ENCODE measurements at places on chromosomes 5 and 9.

- no peak for DNase-seq
Observed at GRCh38 chr5:58452566-58453258, 7.2 kb downstream of the PLK2 start.

DNA sequence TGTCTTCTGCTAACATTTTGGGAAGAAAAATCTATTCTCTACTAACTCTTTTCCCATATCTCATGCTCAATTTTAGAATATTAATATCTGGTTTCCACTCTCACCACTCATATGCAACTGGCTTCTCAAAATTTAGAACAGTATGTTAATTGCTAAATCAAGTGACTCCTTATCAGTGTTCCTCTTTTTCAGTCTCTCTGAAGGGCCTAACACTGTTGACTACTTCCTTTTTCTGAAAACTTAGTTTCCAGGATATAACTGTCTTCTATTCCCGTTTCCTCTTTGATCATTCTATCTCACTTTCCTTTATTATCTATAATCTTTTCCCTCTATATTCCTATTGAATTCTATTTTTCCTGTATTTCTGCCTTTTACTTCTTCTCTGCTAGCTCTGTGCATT is 1717.2 kb upstream of the C9orf72 start:
- no peak for DNase-seq

GRCh38 chr5:21181609-21182125 is 1193.7 kb upstream of the CDH18 start:
- DNase-seq: no peak

DNA sequence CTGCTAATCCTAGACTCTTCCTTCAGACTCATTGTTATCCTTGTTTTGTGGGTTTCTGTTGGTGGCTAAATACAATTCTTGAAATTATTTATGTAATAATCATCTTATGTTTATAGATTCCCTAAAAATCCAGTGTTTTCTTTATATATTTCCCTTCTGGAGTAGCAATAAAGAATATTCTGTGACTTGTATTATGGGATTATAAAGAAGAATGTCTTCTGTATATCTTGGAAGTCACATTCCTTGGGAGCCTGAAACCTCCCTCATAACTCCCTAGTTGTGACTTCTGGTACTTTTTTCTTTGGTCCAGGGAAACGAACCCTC is 356.1 kb downstream of the TMEM167A start:
- no peak for DNase-seq

DNA sequence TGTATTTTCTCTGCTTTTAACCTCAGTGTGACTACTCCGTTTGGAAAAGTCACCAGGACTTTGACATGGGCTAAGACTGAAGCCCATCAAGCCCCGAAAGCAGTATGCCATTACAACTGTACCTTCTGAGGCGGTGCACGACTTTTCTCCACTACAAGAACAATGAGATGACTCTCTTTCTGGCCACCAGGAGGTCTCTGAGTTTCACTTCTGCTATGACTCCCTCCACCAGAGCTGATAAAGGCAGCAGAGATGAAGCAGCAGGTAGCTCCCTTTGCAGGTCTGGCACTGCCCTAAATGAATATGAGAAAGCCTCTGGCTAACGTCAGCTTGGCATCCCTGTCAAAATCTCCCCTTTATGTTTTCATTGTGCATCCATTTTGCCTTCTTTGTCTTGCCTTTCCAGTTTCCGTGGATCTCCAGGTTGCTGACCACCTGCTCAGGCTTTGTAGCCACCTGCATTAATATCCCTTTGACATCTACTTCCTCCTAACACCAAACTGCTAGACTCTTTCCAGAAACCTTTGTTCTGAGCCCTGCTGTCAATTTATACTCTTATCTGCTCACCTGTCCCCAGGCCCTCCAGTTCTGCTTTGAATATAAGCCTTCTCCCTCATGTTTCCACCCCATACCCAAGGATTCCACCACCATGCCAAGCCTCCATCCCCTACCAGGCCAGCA is 221.7 kb downstream of the ZNF608 start:
- no peak for DNase-seq

DNA sequence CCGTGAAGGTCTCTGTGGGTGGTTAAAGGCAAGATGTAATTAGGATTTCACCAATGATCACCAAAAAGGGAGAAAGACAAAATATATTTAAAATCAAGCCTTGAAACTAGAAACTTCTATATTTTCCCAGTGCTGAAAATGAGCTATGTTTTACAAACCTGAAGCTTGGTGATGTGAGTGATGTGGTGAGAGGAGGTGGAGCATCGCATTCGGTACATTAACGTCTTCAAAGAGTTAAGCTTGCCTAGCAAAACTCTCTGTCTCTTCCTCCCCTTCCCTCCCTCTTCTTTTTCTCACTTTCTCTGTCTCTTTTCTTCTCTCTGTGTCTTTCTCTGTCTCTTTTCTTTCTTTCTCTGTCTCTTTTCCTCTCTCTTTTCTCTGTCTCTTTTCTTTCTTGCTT is 347.3 kb upstream of the IRX2 start:
- no peak for DNase-seq

- DNase-seq: no peak
Observed at GRCh38 chr5:174101195-174101730, 55.8 kb downstream of the NSG2 start.

DNA sequence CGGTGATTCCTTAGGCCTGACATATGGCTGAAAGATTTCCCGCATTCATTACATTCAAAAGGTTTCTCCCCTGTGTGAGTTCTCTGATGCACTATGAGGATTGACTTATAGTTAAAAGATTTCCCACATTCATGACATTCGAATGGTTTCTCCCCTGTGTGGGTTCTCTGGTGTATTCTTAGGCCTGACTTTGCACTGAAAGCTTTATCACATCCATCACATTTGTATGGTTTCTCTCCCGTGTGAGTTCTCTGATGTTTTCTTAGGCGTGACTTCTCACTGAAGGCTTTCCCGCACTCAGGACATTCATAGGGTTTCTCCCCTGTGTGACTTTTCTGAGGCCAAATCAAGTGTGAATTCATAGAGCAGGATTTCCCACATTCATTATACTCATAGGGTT is 35.8 kb downstream of the ZNF782 start:
- DNase-seq: no peak

DNA sequence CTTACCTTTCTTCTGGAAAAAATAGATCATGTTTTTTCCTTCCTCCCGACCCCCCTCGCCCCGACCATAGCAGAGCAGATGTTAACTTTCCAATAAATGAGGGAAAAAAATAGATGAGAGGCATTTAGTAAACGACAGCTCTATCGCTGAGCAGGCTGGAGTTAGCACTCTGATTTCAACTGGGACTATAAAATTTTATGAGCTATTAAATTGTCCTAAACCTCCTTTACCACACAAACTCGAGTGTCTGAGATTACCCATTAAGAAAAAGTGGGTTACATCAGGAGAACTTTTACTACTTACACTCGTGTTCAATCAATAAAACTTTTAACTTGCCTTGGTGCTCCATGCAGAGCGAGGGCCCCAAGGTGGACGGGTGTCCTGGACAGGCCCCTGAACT is 59.8 kb upstream of the RNU6ATAC start:
- DNase-seq: no peak

DNA sequence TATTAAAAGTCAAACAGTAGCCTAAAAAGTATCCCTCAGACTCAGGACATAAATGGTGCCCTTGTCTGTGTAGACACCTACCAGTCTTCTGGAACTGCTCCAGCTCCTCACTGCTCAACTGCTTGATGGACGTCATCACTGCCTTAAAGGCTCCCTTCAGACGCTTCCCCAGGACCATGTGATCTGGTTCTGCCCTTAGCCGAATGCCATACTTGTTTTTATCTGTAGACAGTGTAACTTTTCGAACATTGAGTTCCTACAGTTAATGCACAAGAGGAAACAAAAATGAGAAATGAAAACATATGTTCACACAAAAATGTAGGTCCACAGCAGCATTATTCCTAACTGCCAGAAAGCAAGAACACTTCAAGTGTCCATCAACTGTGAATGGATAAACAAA is 46.2 kb downstream of the IARS1 start:
- no peak for DNase-seq

- DNase-seq: no peak
Observed at GRCh38 chr9:36840898-36841536, 193.1 kb downstream of the PAX5 start.

- DNase-seq: no peak
Observed at GRCh38 chr9:34374905-34375552, 1.7 kb downstream of the MYORG start.

- no peak for DNase-seq
Observed at GRCh38 chr5:163916376-163916775, 411.0 kb downstream of the MAT2B start.

- no peak for DNase-seq
Observed at GRCh38 chr9:114538241-114538640, 33.0 kb upstream of the WHRN start.

- no peak for DNase-seq
Observed at GRCh38 chr9:2378816-2379215, 242.8 kb upstream of the VLDLR start.

DNA sequence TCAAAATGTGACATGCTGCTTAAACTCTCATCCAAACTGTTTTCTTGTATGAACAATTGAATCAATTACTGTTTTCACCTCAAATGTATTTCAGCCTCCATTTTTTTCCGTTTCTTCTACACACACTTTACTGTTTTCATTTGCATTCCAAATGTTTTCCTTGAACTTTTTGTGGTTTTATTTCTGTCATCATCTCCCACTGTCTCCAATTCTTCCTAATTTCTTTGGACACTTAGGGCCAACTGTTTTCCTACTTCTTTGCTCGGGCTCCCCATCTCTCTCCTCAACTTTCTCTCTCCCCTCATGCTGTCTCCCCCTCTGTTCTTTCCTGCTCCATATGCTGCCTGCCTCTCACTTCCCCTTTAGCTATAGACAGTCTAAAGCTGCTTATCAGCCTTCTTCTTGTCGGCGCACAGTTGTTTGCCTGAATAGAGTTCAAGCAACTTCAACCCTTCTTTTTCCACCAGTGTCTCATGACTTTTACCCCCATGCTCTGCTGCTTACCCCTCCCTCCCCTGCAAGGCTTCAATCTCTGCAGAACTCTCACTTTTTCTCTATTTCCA is 443.4 kb downstream of the DTWD2 start:
- no peak for DNase-seq

- DNase-seq: no peak
Observed at GRCh38 chr5:26434688-26435087, 603.7 kb downstream of the CDH9 start.

- DNase-seq: no peak
Observed at GRCh38 chr5:14201325-14202045, 58.3 kb downstream of the TRIO start.

DNA sequence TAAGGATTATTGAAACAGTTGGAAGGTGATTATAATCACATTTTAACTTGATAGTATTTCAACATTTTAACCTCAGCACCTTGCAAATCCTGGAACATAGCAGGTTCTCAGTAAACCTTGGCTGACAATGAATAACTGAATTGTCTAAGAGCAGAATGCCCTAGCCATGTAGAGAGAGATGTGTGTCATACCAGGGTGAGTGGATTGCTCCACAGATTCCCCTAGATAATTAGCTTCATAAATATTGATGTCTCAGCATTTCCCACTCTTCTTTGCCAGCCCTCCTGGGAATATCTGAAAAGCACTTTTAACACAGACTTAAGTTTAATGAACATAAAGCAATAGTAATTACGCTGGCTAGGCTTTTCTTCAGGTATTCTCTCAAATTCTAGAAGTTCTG is 363.5 kb downstream of the MAN2A1 start:
- no peak for DNase-seq

- no peak for DNase-seq
Observed at GRCh38 chr5:83509540-83509939, 38.0 kb downstream of the VCAN start.

DNA sequence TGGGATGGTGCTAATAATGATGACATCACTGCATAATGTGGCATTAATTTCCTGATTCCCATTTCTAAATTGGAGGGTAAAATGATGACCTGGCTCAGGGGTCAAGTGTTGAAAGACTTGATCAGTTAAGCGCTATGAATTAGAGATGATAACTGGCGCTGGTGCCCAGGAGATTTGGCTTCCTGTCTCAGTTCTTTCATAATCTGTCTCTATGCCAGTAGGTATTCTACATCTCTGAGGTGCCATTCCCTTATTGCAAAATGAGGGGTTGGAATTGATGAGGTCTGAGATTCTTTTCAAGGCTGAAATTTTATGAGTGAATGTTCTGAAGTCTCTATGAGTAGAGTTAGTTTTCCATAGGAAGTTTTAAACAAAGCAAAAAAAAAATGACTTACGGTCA is 1715.1 kb upstream of the WWC1 start:
- no peak for DNase-seq

- DNase-seq: no peak
Observed at GRCh38 chr5:84696651-84697050, 312.0 kb upstream of the EDIL3 start.

GRCh38 chr9:19479874-19480273 is 71.1 kb downstream of the ACER2 start:
- no peak for DNase-seq

GRCh38 chr5:78565395-78565794 is 83.2 kb downstream of the LHFPL2 start:
- DNase-seq: no peak

DNA sequence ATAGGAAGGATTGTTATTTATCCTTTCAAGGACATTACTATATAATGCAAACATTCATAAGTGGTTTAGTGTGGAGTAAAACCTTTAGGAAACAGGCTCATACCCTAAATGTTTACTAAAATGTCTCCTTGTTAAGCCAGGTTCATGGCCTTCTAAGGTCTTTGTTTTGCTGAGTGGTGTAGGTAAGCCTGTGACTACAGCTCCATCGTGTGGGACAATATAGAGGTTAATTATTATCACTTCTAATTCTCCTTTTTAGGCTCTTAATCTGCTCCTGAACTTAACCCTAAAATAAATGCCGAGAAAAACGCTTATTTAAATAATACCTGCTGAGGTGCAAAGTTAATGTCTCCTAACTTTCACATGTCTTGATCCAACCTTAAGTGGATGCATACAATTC is 43.8 kb downstream of the SPINK5 start:
- DNase-seq: no peak

GRCh38 chr5:1341863-1342262 is 3.0 kb downstream of the CLPTM1L start:
- no peak for DNase-seq

DNA sequence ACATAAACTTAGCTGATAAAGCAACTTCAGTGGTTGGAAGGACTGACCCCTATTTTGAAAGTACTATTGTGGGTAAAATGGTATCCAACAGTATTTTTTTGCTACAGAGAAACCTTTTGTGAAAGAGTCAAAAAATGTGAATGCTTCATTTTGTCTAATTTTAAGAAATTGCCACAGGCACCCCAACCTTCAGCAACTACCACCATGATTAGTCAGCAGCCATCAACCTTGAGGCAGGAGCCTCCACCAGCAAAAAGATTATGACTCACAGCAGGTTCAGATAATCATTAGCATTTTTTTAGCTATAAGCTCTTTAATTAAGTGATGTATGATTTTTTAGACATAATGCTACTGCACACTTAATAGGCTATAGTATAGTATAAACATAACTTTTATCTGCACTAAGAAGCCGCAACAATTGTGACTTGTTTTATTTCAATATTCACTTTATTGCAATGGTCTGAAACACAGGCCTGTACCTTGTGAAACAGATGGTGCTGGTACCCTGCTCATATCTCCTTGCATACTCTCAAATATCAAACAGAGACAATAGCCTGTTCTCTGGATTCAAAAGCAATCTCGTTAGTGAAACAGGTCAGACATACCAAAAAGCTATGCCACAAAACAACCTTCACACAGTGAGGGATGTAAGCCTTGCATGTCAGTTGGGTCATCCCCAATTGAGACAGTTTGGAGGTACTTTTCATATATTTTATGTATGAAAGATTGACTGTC is 261.2 kb upstream of the FAM174A start:
- DNase-seq: no peak
